ENCODE measurements at places on chromosomes 5 and 9.

DNA sequence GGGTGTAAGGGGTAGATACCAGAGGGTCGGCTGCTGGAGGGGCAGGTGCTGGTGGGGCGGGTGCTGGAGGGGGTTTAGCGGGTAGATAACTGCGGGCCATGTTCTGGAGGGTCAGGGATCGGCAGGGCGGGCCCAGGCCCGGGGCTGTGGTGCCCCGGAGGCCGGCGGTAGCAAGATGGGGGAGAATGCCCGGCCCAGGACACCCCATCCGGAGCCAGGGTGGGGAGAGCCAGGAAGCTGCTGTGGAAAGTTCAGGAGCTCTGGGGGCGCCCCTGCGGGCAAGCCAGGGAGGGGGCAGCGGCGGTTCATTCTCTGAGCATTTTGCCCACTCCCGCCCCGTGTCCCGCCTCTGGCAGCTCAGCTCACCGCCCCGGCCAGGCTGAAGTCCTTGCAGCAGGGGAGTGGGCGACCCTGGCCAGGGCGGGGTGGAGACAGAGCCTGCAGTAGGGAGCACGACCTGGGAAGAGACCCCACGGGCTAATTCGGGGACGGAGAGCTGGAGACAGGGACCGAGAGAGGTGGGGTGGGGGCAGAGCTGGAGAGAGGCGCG is 538 bp downstream of the PRRT1B start:
- no peak for DNase-seq

GRCh38 chr5:34447424-34447823 is 208.7 kb upstream of the RAI14 start:
- peak; percentile 54 for DNase-seq

DNA sequence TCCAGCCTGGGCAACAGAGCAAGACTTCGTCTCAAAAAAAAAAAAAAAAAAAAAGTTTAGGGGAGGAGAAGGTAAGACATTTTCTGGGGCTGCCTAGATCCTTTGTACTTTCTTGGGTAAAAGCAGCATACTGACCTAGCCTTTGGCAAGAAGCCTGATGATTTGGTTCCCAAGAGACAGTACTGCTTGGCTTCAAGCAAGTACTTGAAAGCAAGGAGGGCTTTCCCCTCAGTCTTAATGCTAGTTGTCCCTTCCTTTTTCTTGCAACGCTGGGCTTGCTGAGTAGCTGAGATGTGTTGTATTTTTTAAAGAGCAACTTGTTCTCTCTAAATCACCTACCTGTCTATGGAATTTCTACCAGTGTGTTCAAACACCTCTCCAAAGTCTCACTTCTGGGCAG is 76.2 kb downstream of the INSYN2B start:
- DNase-seq = no peak

GRCh38 chr5:135462304-135462703 is 10.2 kb upstream of the TIFAB start:
- peak; percentile 31 for DNase-seq

DNA sequence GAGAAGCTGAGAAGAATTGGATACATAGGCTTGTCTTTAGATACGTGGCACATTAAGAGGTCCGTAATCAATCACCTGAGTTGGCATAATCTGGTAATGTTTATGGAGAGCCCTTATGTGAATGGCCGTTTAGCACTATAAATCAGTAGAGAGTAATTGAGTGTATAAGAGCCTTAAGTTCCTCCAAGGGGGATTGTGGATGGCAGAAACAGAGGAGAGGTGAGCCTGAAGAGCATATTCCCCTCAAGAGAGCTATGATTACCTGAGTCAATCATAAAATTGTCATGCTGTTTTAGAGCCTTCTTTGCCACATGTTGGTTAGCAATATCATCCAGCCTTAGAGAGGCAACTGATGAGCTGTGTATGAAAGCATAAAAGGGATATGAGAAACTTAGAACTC is 58.8 kb downstream of the FOCAD start:
- DNase-seq = no peak

Measured in SHP77 treated with DMSO at 0.1 percent for 48 hours (cell line).